Central memory CD4-positive, alpha-beta T cell (primary cell): ENCODE measurements at places on chromosomes 13 and 19.

DNA sequence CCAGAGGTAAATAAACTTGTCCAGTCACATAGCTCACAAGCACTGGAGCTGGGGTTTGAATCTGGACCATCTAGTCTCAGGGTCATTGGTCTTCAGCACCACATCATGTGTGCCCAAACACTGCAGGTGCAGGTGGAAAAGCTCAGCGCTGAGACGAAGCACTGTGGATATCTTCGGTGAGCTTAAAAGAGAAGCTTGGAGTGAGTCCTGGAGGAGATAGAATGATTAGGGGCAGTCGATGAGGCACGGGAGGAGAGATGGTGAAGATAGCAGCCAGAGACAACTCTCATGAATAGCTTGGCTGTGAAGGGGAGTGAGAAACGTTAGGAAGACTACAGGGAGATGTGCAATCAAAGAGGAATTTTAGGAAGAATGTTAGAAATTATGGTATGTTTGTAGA lies 389.3 kb downstream of the FGF9 start:
- DNase-seq, result no peak

DNA sequence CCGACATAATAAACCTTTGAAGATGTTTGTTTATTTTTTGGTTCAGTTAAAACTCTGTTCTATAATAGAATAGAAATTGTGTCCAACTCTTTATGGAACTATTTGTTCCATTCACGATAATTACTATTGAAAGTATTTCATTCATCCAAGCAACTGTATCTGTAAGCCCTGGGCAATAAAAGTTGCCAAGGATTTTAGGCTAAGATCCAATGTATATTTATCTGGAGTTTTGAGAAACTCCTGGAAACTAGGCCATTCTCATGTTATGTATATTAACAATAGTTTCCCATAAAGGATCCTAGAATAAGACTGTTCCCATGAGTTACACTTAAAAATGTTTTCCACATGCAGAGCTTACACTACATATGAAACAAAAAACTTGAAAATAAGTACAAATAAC lies 261.6 kb downstream of the SLITRK6 start:
- no peak for DNase-seq

- DNase-seq, result no peak
Observed at GRCh38 chr19:15323496-15324235, 8.7 kb downstream of the BRD4 start.

DNA sequence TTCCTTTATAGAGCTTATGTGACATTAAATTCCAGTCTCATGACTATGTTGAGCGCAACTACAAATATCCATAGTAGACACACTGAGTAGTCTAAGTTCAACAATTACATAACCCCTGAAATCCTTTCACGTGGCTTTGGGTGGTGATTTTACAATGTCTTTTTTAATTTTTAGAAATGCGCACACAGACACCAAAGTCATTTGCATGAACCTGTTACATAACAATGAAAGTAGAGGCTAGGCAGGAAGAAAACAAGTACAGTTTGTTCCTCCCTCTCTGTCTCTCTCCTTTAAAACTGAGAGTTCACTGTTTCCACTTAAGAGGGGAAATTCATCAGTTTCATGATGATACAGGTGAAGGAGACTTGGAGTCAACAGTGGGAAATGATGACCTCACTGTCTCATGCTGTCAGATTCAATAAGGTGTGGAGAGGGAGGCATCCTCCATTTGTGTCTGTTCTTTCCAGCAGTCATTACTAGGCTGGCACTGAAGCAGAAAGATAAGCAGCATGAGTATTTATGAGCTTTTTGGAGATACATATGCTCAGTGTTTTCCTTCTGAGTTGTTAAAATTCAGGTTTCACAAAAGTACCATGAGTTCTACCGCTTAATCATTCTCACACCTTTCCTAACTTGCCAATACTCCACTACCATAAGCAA lies 201.8 kb downstream of the LHFPL6 start:
- DNase-seq, result no peak

GRCh38 chr13:39407786-39408185 lies 195.2 kb downstream of the LHFPL6 start:
- DNase-seq, result no peak

- DNase-seq, result no peak
Observed at GRCh38 chr19:19948800-19949199, 48.1 kb downstream of the ZNF93 start.

GRCh38 chr19:42207767-42208271 lies 9.7 kb downstream of the DEDD2 start:
- no peak for DNase-seq
